ENCODE measurements at places on chromosomes 3 and 15. TPM values are rescaled to one million over a fixed set of nuclear protein-coding genes. Genes with fewer than 3 reads are reported as not detected.

GRCh38 chr3:175493301-175493700 lies 634.2 kb downstream of the NAALADL2 start:
- DNase-seq: no peak

GRCh38 chr3:72266016-72266370 lies 481.0 kb upstream of the PROK2 start:
- no peak for DNase-seq

GHSR gene
- total RNA-seq: not detected

PLSCR2 gene
- total RNA-seq: not detected

KNG1 gene
- not detected for total RNA-seq

C3orf85 gene
- total RNA-seq: not detected

PIGX gene
- total RNA-seq: 46.6 TPM

REC114 gene
- total RNA-seq: not detected

IL16 gene
- total RNA-seq: 0.62 TPM
